ENCODE measurements at places on chromosomes 3 and 15.

DNA sequence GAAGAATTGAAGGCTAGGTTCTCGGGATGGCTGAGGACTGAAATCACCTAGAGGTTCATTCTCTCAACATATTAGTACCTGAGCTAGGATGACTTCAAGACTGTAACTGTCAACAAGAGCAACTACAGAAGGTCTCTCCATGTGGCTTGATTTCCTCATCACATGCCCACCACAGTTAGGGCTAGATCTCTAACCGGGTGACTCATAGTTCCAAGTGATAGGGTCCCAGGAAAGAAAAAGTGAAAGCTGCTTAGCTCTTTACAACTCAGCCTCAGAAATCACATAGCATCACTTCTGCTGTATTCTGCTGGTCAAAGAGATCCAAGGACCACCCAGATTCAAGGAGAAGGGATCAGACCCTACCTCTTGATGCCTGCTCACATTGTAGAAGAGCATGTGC lies 165.4 kb upstream of the AGTR1 start:
- DNase-seq, result no peak

DNA sequence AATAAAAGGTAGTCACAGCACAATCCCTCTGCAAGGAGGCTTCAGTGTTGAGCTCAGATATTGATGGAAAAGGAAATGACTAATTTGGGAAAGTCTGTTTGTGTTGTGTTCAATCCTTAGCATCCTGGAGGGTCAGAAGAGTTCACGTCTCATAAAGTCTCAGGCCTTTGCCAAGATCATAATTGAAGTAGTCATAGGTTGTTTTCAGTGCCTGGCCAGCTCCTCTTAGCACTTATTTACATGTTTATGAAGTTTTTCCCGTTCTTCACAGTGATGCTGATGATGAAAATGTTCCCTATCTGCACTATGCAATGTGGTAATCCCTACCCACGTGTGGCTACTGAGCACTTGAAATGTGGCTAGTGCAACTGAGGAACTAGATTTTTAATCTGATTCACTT lies 61.6 kb upstream of the TGFBR2 start:
- DNase-seq, result no peak

DNA sequence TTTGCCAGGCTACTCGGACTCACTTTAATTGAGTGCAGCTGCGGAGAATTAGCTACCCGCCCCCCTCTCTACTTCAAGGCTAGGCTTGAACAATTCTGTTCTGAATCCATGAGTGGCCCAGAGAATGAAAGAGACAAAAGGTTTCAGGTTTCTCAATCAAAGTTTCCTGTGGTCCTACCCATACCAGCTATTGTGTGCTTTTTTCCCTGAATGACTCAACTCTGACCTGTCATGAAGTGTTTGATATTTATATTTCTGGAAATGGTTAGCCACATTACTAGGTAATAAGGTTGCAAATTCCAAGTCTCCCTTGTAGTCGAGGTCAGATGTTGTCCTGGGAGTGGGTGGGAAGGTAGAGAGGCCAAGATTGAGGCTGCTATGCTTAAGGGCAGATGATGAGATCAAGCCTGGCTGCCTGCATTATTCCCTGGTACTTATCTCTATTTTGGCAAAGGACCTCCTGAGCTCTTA lies 392.7 kb upstream of the TBL1XR1 start:
- DNase-seq, result no peak

DNA sequence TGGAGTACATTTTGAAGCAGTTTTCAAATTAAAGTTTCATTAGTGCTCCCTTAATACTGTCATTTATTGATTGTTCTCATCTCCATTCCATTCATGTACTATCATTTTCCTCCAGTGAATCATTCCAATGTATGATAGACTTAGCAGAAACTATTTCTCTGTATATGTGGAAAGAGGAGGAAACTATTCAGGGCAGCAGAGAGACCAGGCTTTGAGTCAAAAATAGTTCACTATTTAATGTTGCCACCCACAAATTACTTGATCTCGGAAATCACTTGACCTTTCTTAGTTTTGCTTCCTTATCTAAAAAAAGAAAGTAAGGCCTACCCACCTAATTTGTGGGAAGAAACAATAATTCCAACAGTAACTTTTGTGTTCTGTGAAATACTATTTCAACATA lies 610.5 kb upstream of the ZNF385D start:
- DNase-seq, result no peak

- DNase-seq, result no peak
Observed at GRCh38 chr3:176293276-176293675, 904.0 kb downstream of the TBL1XR1 start.

DNA sequence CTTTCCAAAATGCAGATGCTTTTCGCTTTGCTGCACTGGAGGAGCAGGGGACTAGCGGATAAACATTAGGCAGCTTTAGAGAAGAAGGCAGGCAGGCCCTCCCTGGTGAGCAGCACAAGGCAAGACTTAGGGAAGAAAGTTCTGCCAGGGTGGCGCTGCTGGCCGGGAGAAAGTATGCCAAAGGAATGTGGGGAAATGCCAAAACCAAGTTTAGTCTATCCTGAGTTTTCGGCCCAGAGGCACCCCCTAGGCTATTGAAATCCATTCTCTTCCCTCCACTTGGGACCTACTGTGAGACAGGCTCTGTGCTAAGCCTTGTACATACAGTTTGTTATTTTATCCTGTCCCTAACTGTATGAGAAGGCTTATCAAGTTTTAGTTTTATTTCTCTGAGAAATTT lies 9.2 kb downstream of the SHC4 start:
- DNase-seq, result no peak

- DNase-seq, result no peak
Observed at GRCh38 chr3:58077596-58078285, 69.5 kb downstream of the FLNB start.

- DNase-seq, result no peak
Observed at GRCh38 chr3:172285844-172286243, 162.4 kb downstream of the GHSR start.

GRCh38 chr15:68815598-68815997 lies 5.1 kb downstream of the ANP32A start:
- no peak for DNase-seq

DNA sequence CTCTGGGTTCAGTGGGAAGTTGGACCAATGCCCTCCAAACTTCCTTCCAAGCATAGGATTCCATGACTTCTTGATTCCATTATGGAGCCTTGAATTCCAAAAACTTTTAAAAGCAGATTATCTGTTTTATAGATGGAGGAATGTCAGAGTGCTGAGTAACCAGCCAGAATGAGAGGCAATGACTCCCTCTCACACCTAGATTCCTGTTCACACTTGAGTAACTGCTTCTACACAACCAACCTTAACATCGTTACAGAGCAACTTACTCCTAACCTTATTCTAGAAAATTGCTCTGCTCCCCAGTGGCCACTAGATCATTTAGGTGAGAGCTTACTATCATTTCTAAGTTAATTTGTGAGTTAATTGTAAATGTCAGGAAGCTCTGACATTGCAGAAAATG lies 24.2 kb upstream of the NR2F2 start:
- no peak for DNase-seq

- no peak for DNase-seq
Observed at GRCh38 chr3:177618873-177619733, 421.8 kb upstream of the TBL1XR1 start.

- DNase-seq, result no peak
Observed at GRCh38 chr3:7309641-7310102, 448.8 kb downstream of the GRM7 start.

GRCh38 chr3:76651784-76652183 lies 388.1 kb upstream of the ROBO2 start:
- no peak for DNase-seq

Data from hypothalamus (tissue), 51 donors.